Substantia nigra (tissue), 51 donors: ENCODE measurements at places on chromosomes 12 and 14.

DNA sequence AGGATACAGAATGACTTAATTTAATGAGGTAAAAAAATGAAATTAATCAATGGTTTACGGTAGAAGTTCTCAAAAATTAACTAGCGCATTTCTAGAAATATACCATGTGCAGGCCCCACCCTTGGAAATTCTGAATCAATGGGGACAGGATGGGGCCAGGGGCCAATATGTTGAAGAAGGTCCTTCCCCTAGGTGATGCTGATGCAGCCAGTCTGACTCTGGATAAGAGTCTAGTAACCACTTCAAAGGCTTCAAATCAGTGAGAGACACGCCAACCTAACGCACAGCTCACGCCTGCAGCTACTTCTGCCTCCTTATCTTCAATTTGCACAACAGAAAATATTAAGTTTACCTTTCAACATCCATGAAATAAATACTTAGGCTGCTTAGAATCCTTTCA lies 14.9 kb downstream of the GIT2 start:
- DNase-seq: no peak

DNA sequence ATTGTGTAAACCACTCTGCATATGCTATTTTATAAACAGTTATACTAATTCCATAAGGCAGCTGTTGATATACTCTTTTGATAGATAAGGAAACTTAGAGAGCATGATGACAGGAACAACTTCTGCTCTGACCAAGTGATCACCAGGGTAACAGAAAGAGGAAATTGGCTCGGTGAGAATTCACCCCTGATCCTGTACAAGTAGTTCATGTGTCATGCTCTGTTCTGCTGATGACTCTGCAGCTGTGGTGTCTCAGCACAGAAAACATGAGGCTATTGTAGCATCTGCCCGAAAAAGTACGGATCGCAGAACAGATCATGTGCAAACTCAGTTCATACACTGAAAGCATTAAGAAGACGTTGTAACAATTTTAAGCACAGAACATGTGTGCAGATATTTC lies 345.0 kb downstream of the LRIG3 start:
- DNase-seq: no peak

DNA sequence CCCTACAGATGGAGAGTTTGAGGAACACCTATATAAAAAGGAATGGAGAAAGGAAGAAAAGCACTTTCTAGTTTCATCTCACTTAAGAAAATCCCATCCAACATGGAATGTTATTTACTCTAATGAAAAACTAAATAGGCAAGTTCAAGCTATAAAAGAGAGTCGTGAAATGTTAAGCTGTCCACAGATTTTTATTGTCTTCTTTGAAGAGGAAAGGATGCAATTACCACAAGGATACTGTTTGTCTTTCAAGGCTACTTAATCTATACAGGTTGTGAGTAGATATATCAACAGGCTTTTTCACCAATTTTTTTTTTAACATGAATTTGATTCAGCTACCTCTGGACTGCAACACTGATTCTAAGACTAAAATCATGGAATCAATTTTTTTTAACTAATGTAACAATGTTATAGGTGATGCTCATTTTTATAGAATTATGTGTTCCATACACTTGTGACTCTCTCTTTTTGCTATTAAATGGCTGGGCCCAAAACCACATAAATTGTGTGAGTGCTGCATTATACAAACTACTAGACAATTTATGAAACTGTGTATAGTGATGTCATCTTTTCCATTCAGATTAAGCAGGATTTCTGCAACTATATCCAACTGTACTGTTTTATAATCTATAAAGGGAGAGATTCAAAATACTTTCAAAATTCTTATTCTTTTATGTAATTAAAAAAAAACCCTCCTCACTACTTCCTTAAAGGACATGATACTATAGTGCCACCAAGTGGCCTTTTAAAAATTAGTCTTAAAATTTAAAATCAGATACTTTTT lies 26.8 kb upstream of the BMAL2 start:
- DNase-seq: no peak

DNA sequence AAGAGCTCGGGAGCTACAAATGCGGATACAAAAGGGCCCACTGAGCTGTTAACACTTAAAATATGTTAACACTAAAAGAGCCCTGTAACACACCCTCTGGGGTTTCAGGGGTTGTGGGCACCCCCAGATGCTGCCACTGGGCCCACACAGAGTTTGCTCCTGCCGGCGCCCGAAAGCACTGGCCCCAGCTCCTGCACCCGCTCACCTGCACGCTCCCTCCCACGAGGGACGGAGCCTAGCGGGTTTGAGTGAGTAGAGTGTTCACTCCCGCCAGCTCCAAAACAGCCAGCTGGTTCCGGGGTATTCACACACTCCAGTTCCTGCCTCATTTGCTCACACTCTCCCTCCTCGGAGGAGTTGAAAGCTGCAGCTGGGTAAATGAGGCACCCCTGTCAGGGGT lies 357.7 kb downstream of the ETNK1 start:
- no peak for DNase-seq

- peak; percentile 85 for DNase-seq
Measured at GRCh38 chr14:51979088-51979709, 10.1 kb upstream of the RTRAF start.

GRCh38 chr12:32179011-32179395 lies 72.4 kb downstream of the BICD1 start:
- DNase-seq: no peak

DNA sequence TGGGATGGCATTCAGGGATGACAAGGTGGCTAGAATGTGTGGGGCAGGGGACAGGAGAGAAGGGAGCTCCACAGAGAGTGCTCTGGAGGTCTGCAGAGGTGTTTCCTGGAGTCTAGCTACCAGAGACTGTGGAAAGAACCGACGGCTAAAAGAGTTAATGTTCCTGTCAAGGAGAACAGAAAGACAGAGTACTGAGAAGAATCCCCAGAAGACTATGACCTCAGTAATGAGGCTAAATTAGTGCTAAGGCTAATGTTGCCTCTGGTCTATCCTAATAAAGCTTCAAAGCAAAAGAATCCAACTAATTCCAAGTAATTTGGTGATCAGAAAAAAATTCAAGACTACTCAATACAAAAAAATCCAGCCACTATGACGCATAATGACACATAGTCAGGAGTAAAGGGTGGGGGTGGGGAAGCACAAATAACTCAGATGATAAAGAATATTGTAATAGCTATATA lies 44.7 kb downstream of the FERMT2 start:
- DNase-seq: no peak
